ENCODE measurements at places on chromosomes 2 and 18.

- no peak for DNase-seq
Measured at GRCh38 chr2:8193146-8193545, 488.7 kb upstream of the ID2 start.

- DNase-seq: no peak
Measured at GRCh38 chr18:35289293-35289692, 736 bp downstream of the ZSCAN30 start.

DNA sequence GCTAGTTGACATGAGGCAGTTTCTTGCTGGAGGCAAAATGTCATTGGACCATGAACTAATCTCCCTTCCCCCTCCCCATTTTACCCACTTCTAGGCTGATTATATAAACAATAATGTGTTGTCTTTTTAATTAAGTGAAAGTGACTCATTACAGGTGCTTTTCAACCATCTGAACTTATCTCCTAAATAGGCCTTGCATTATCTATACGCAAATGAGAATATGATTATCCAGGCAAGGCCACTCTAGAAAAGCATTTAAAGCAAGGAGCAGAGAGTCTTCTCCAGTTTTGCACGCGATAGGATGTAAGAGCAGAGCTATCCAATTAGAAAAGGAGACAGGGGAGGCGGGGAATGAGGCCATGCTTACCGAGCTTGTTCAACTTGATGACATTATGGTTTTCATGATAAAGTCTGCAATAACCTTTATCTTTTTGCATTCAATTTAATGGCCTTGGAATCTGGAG is 286.1 kb upstream of the SIX3 start:
- no peak for DNase-seq

GRCh38 chr2:199392363-199392762 is 65.4 kb downstream of the SATB2 start:
- DNase-seq: no peak

- no peak for DNase-seq
Measured at GRCh38 chr2:74006459-74006858, 21.7 kb downstream of the TET3 start.

GRCh38 chr2:201913201-201913600 is 106.9 kb downstream of the CDK15 start:
- no peak for DNase-seq

- no peak for DNase-seq
Measured at GRCh38 chr2:88331239-88331638, 121.3 kb downstream of the FOXI3 start.

- DNase-seq: no peak
Measured at GRCh38 chr18:44719519-44720060, 38.9 kb downstream of the SETBP1 start.

- no peak for DNase-seq
Measured at GRCh38 chr2:152183401-152184073, 8.0 kb upstream of the STAM2 start.

- no peak for DNase-seq
Measured at GRCh38 chr18:48776641-48777025, 174.1 kb downstream of the SMAD7 start.

GRCh38 chr2:769771-770170 is 92.6 kb upstream of the TMEM18 start:
- DNase-seq: no peak

- no peak for DNase-seq
Measured at GRCh38 chr2:241904791-241905710, 35.5 kb downstream of the RTP5 start.

GRCh38 chr18:48583573-48583972 is 44.7 kb downstream of the CTIF start:
- no peak for DNase-seq

Measured in kidney glomerular epithelial cell (primary cell).